ENCODE measurements at places on chromosomes 12 and 14.

- no peak for DNase-seq
These were observed 23.2 kb downstream of the FOS start for GRCh38 chr14:75301666-75302325.

DNA sequence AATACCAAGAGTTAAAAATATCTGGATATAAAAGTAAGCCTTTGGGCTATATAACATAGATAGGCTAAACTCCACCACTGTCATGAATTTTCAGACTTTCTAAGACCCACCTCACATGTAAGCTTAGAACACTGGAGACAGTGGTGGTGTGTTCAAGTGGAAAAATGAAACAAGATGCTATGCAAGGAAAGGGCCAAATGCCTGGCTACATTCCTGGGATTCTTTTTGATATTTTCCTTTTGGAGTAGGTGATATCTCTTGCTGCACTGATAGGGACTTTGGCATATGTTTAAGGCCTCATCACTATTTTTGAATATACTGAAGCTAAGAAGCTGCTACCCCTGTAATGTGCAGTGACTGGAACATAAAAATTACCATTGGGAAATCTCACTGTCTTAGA is 341.3 kb downstream of the SLC16A7 start:
- no peak for DNase-seq

DNA sequence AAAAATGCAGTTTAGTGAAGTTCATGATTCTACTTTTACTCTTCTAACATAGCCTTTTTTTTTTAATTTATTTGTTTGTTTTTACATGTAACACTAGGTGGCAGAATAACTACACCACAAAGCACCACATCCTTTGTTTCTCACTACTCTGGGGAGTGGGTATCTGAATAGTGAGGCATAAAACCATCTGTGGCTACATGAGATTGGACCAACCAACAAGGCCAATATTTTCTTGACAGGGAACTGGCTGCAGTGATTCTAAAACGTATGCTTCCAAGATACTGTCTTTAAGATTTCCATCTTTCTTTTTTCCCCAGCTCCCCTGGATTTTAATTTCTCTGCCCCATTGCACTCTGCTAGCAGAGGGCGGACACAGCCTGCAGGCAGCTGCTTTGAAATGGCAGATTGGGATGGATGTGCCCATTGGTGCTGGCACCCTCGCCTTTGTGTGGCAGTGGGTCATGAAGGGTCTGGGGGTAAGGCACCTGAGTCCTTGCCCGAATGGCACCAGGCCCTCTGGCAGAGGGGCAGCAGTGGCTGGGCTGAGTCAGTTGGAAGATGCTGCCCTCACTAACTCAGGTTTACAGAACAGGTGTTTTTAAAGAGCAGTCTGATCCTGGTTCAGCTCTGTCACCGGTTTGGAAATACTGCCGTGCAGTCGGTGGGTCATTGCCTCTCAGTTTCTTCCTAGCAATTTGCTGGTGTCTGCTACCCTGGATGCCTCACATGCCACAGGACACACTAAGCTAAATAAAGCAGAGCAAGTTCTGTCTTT is 429.1 kb downstream of the RAD51B start:
- no peak for DNase-seq

DNA sequence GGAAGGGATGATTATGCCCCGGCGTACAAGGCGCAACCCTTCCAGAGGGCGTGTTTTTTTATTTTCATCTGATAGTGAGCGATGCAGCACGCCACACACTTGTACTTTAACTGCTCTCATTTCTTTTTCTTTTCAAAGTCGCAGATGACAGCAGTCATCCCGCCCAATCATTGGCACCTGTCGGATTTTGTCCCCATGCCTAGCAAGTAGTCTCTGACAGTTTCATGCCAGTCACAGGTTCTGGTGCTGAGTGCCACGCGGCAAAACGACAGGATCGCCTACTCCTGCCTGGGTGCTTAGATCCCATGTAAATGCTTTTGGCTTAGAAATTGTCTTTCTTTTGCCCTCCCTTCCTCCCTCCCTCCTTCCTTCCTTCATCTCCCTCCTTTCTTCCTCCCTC is 117.7 kb downstream of the GLT1D1 start:
- no peak for DNase-seq

GRCh38 chr14:48193893-48194292 is 518.5 kb upstream of the MDGA2 start:
- no peak for DNase-seq

DNA sequence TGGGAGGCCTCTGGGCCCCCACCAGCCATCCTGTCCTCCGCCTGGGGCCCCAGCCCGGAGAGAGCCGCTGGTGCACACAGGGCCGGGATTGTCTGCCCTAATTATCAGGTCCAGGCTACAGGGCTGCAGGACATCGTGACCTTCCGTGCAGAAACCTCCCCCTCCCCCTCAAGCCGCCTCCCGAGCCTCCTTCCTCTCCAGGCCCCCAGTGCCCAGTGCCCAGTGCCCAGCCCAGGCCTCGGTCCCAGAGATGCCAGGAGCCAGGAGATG is 729 bp upstream of the GAPDH start:
- DNase-seq = no peak

DNA sequence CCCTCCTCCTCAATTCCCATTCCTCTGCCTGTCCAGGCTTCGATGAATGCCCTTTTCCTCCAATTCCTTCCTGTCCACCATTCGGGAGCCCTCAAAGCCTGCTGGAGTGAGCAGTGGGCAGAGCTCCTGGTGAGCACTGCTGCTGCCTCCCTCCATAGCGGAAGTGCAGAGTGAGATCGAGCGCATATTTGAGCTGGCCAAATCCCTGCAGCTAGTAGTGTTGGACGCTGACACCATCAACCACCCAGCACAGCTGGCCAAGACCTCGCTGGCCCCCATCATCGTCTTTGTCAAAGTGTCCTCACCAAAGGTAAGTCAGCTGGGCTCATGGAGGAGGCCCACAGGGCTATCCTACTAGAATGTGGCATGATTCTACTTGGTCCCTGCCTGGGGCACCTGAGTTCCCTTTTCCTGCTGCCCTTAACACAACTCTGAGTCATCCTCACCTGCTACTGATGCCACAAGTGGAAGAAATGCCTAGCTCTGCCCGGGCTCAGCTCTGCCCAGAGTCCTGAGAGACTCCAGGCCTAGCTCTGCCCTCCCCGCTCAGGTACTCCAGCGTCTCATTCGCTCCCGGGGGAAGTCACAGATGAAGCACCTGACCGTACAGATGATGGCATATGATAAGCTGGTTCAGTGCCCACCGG is 8.0 kb downstream of the CACNB3 start:
- DNase-seq = no peak

GRCh38 chr12:114218136-114218535 is 187.8 kb downstream of the TBX5 start:
- DNase-seq = no peak

DNA sequence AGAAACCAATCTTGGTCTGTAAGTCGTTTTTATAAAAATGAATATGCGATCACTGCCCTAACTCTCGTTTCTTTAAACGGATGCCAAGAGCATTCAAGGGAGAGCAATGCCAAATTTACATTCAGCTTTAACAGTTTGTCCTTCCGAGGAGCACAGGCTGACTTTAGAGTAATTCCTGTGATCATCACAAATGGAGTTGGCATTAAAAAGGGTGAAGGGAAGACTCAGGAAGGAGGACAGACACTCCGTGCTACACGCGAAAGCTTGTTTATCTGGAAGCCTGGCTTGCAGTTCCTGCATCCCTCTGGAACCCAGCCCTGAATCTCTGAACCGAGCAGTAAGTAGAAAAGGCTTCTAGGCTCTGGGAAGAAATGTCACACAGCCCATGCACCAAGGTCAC is 78.4 kb downstream of the PAPOLA start:
- no peak for DNase-seq

Data from T-helper 2 cell (primary cell).